T-helper 1 cell (primary cell): ENCODE measurements at places on chromosomes 5 and 9.

- DNase-seq, result no peak
These were observed 136.3 kb upstream of the RASEF start for GRCh38 chr9:83199240-83199639.

DNA sequence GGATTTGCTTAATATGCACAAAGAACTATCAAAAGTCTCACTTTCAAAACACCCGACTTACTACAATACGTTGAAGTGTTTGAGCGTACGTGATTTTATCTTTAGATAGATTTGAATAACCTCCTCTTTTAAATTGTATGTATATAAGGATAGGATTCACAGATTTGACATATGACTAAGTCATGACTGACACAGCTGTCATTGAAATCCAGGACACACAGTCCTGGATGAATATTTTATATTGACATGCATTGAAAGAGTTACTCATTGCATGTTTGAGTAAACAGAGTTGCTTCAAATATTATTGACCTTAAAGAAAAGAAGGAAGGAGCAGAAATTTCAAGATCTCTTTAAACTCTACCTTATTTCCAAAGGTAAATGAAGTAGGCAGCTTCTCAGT, 3.3 kb downstream of the MUSK start:
- no peak for DNase-seq

GRCh38 chr5:177049285-177049684, 26.8 kb downstream of the ZNF346 start:
- no peak for DNase-seq

DNA sequence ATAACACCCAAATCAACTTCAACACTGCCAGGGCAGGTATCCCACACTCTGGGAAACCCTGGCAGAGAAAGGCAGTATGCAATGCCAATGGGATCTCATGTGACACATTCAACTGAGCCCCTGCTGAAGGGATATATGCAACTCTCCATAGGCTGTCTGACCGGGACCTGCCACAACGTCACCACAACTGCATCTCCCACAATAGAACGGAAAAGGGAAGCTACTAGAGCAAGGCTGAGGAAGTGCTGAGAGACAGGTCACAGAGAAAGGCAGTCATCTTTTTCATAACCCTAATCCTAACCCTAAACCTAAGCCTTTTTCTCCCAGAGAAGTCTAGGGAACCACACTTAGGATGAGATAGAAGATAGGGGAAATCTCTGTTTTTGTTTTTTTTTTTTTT, 345.9 kb upstream of the CD180 start:
- DNase-seq, result no peak

- DNase-seq, result no peak
These were observed 2.0 kb downstream of the KLHL9 start for GRCh38 chr9:21333226-21333625.

DNA sequence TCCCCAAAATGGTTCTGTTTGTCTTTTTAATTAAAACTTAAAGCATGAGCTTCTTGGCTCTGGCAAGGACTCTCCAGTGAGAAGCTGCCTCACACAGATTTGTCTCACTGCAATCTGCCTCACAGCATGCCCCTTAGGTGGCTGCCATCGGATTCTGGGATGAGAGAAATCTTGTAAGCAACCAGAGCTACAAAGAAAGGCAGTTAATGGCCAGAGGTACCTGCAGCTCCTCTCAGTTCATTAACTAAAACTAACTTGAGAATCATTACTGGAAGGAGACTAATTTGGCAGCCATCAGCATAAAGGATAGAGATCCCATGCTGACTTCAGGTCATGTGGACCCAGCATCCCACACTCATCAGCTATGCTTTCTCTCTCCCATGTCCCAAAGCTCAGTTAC, 220.6 kb upstream of the DMAC1 start:
- no peak for DNase-seq

GRCh38 chr5:109324931-109325330, 84.8 kb downstream of the PJA2 start:
- DNase-seq, result no peak

DNA sequence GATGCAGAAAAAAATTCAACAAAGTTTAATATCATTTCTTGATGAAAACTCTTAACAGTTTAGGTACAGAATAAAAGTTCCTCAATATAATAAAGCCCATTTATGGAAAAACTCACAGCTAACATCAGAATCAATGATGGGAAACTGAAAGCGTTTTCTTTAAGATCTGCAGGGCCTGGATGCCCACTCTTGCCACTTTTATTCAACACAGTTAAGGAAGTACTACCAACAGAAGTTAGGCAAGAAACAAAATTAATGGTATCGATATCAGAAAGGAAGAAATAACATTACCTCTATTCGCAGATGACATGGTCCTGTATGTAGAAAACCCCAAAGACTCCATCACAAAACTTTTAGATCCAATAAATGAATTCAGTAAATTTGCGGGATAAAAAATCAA, 542.4 kb upstream of the RGMB start:
- no peak for DNase-seq

DNA sequence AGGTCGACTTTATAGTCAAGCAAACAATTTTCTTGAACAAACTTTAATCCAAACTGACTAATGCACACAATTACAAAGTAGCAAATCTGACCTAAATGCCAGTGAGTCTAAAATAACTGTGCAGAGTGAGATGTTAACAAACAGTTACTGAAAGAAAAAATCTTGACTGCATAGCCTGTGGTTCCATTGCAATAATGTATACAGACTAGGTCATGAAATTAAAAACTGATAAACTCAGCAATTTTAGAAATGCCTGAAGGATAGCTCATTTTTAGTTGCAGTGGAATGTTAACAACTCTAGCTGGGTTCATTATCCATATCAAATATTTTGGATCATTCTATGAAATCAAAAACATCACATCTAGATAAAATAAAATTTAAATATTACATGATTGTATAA, 73.4 kb upstream of the CDH12 start:
- no peak for DNase-seq

GRCh38 chr5:141753971-141754713, 72.1 kb upstream of the ARAP3 start:
- DNase-seq, result peak; percentile 5

DNA sequence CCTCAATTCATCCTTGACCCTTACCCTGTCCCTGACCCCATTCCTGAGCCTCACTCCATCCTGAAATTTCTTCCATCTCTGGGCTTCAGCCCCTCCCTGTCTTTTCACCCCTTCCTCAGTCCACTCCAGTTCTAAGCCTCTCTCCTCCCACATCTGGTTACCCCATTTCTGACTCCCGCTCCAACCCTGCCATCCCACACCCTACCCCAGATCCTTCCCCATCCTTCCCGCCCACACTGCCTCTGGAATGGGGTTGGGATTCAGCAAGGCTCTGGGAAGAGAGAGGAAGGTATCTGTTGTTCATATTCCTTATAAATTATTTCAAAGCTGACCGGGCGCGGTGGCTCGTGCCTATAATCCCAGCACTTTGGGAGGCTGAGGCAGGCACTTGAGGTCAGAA, 29.9 kb upstream of the MVB12B start:
- DNase-seq, result no peak

- DNase-seq, result no peak
These were observed 38.7 kb downstream of the VCAN start for GRCh38 chr5:83510260-83510659.

DNA sequence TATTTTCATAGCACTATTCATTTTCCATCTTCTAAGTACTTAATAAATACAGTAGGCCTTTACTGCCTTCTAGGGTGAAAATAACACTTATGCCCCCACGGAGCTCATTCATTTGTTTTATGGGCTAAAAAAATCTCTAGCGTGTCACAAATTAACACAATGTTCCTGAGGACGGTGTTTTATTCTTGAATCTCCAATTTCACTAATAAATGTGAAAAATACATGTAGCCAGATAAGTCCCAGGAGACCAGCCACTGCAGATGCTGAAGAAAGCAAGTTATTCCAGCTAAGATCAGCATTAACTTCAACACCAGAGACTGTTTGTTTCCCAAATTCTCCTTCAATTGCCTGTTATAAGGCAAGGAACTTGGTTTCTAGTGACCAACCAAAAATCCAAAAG, 102.3 kb downstream of the MARCHF3 start:
- no peak for DNase-seq

DNA sequence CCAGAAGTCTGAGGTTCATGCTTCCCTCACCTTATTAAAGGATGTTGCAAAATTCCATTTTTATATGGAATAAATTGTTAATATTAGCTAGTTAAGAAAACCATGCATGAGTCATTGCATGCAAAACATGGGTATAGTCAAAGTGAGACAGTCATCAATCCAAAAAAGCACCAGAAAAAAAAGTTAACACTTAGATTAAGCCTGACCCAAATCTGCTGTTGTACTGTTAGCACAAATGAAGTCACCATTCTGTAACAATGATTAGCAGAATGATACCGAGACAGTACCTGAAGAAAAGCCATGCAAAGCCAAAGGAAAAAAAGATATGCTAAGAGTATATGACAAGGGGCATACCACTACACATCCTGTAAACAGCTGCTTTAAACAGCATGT, 49.5 kb downstream of the PKD2L2 start:
- DNase-seq, result no peak

DNA sequence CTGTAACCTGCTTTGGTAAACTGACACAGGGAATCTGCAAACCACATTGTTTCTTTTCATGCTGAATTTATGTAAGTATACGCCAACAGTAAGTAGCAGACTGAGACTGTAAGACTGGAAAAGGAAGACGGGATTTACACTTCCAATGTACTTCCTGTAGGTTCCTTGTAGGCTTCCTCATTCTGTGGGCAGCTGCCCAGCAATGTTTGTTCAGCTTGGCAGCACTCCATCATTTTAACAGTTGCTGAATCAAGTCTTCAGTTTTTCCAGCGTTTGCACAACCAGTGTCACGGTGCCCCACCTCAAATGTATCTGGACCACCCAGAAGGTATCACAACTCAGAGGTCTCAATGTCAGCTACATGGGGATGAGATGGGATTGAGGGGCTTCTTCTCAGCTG, 232.6 kb downstream of the PRDM9 start:
- no peak for DNase-seq

DNA sequence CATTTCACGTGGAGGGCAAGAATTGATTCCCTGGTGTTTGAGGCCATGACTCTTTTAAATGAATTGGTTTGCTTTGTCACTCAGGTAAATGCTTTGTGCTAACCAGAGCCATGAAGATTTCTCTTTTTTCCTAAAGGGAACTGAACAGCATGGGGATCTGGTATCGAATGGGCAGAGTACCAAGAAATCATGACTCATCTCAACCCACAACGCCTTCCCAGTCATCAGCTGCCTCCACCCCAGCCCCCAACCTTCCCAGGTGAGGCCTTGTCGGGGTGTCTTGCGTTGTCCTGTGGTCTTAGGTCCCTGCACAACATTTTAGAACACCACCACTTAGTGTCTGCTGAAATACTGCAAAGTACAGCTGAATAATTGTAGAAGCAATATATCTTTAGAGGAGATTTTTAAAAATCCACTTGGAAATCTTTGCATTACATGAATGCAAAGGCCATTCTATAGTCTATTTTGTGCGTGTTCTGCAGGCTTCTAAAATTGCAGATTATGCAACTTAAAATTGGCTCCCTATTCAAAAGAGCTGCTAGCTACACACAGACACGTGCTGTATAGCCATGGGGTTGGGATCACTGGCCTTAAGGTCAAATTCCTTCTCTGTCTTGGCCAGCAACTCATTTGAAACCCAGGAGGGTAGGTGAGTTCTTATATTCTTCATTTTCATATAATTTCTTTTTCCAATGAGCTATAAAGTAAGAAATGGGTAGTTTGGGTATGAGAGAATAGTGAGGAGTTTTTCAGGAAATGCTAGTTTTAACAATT, 69.0 kb downstream of the MVB12B start:
- no peak for DNase-seq

- DNase-seq, result no peak
These were observed 337.5 kb downstream of the CDH9 start for GRCh38 chr5:26700759-26701384.

DNA sequence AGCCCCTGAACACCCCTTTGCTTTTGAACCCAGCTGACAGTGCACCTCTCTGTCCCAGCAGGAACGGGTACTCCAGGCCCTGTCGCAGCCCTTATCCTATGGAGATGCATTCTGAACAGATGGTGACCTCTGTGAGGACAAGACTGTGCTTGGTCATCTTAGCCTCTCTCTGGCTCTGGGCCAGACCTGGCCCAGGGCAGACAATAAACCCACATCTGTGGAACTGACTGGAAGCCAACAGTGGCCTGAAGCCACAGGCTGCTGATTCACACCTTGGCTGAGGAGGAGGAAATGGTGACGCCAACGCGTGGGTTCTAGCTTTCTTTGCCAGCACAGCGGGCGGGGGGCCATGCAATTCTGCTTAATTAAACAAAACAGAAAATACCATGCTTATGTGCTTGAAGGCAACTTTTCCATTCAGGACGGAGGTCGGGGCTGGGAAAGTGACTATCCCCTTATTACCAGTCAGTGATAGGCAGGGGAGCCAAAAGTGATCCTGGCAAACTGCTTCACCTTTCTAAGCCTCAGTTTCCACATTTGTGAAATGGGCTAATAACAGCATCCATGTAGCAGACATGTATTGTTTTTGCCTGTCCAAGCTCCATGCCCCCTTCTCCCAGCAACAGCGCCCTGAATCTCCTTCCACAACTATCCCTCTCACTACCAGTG, 10.8 kb downstream of the SH3PXD2B start:
- DNase-seq, result no peak

DNA sequence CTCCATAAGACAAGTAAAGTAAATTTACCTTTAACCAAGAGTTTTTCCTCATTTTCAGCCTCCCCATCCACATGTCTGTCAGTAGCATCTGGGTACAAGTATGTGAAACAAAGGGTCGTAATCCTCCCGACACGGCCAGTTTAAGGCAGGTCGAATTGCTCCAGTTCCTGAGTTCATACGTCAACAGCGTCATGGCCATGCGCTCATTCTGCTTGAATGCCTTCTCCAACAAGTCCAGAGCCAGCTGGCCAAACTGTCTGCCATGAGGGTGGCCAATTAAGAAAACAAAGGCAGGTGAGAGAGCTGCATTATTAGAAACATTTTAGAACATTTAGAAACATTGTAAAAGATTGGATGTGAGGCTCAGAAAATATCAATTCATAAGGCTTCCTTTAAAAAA, 87.5 kb downstream of the TRPM6 start:
- DNase-seq, result no peak

DNA sequence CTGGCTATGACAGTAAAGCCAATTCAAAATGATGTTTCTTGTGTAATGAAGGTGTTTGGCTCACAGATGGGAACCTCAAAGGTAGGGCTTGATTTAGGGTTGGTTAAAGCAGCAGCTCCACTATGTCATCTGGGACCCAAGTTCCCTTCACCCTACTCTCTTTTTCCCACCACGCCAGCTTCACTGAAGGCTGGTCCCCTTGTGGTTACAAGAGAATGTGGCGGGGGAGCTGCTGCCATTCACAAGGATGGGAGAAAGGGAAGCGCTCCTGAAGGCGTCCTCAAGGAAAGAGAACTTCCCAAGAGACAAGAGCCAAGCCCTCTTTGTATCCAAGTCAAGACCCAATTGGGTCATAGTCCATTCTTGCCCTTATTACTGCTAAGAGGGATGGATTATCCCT, 72.7 kb downstream of the NTRK2 start:
- no peak for DNase-seq
